ENCODE measurements at places on chromosomes 7 and 10. TPM values are rescaled to one million over a fixed set of nuclear protein-coding genes. Genes with fewer than 3 reads are reported as not detected.

Gene ANXA8
- not detected for total RNA-seq

Gene EMX2
- 2.5 TPM for total RNA-seq

Gene ITGA8
- 221 TPM for total RNA-seq

Gene RBM48
- total RNA-seq: 7.8 TPM

GRCh38 chr7:100464210-100464660, at the start of gene SPACDR:
Gene SPACDR, minus strand, starts transcription at chr7:100464260. Its CDS starts 235 bp downstream, at chr7:100464025.
- DNase-seq: no peak

DNA sequence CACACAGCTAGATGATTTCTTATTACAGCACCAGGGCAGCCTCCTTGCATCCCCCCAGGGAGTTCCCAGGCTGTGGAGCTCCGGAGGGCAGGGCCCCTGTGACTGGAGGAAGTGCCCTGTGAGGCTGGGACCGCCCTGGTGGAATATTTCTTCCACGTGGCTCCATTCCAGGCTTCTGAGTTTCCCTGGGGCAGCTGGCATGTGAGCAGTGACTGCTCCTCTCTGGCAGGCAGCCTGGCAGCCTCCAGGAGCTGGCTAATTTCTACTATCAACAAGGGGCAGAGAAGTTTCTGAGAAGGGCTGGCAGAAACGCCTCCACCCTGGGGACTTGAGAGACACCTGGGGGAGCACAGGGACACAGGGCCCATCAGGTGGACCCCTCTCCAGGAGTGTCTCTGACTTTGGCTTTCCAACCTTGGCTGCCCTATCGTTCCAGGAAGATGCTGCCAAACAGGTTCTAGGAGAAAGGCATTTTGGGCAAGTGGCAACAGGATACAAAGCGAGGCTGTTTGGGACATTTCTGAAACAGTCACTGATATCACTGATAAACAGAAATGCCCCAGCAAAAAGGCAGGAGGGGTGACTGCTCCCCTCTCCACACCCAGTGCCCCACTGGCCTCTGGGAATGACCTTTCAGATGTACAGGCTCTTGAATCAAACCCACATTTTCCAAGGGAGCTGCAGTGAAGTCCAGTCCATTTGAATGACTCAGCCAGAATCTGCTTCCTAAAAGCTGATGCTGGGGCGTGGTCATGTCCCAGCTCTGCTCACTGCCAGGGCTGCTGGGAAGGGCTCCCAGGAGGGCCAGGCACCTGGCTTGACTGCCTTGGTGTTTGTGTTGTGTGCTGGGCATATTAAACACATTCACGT, 16.1 kb downstream of the MYOF start:
- peak; percentile 93 for DNase-seq

DNA sequence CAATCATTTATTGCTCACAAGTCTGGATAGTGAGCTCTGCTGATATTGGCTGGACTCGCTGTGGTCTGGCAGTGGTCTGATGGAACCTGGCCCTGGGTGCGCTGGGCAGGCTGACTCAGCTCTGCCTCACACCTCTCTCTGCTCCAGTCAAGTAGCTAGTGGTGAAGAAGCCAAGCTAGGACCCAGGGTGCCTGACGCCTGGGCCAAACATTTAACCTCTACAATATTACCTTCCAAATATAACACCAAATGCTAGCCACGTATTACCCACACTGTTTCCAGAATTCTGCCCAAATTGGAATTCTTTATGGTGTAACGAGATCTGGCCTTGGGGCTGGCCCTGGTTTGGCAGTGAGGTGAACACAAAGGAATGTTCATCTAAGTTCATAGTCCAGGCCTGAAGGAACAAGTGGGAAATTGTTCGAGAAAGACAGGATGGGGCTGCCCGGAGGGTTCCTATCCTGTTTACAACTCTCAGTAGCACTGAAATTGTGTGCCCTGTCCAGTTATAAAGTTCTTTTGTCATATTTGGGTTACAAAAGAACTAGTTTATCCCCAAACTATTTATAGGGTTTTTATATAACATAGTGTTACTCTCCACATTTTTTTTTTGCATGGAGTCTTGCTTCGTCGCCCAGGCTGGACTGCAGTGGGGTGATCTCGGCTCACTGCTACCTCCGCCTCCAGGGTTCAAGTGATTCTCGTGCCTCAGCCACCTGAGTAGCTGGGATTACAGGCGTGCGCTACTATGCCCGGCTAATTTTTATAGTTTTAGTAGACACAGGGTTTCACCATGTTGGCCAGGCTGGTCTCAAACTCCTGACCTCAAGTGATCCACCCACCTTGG, 16.3 kb downstream of the OR2AE1 start:
- peak; percentile 89 for DNase-seq

GRCh38 chr7:138913783-138914182, 67.4 kb downstream of the KIAA1549 start:
- no peak for DNase-seq

Gene IKZF5
- 19.1 TPM for total RNA-seq

Gene NEUROD6
- total RNA-seq: not detected

DNA sequence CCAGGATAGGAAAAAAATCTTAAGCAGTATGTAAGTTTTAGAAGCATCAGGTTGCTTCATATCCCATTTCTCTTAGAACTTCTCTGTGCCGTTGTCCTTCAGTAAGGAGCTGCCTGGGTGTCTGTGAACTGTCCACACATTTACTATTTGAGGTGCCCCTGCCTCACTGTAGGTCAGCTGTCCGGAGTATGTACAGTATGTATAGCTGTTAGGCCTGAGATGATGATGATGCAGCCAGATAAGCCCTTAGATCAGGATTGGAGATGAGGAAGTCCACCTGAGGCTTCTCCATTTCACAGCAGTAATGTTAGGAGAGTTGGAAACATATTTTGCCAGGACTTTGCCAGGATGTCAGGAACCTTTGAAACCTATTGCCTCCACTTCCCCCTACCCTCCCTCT, 7.7 kb downstream of the NDUFB2 start:
- no peak for DNase-seq

GRCh38 chr10:119516381-119517234, 25.9 kb downstream of the RGS10 start:
- no peak for DNase-seq

DNA sequence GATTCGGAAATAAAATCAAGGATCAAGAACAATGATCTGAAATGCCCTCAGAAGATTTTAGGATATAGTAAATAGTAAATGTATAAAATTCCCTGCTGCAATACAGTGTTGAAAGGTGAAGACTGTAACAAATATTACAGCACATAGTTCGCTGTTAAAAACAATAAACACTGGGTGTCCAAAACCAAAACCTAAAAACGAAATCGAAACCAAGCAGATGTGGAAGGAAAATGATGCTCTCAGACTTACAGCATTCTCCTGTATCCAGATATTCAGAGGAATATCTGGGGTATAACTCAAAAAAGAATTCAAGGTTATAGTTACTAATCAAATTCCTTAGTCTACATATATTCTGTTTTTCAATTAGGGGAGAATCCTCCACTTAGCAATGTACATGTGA, 708.1 kb upstream of the PCDH15 start:
- DNase-seq: no peak

- no peak for DNase-seq
Measured at GRCh38 chr10:59366290-59366689, 3.9 kb upstream of the FAM13C start.

GRCh38 chr10:7164955-7165354, 245.9 kb downstream of the SFMBT2 start:
- DNase-seq: no peak

DNA sequence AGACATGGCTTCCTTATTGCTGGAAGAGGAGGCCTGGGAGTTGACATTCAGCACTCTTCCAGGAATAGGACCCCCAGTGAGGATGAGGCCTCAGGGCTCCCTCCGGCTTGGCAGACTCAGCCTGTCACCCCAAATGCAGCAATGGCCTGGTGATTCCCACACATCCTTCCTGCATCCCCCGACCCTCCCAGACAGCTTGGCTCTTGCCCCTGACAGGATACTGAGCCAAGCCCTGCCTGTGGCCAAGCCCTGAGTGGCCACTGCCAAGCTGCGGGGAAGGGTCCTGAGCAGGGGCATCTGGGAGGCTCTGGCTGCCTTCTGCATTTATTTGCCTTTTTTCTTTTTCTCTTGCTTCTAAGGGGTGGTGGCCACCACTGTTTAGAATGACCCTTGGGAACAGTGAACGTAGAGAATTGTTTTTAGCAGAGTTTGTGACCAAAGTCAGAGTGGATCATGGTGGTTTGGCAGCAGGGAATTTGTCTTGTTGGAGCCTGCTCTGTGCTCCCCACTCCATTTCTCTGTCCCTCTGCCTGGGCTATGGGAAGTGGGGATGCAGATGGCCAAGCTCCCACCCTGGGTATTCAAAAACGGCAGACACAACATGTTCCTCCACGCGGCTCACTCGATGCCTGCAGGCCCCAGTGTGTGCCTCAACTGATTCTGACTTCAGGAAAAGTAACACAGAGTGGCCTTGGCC, 4.3 kb downstream of the PGAM2 start:
- peak; percentile 67 for DNase-seq

DNA sequence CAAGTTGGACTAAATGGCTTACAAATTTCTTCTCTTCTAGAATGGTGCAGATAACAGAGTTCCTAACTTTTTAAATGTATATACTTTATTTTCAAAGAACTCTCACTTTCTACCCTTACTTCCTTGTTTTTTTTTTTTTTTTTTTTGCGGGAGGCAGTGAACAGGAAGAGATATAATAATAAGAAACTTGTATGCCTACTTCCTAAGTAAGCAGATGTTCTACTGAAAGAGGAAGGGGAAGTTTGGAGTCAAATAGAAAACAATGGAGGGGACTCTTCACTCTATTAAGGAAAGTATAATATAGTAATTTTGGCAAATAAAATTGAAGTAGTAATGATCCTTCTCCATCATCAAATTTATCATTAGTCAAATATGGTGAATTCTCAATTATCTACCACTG, 754.0 kb downstream of the KCNMA1 start:
- no peak for DNase-seq

Gene CAV2
- total RNA-seq: 102 TPM

GRCh38 chr7:103132995-103133688, 15.8 kb downstream of the NAPEPLD start:
- DNase-seq: no peak

- peak; percentile 44 for DNase-seq
Measured at GRCh38 chr10:124737221-124737620, 7.0 kb downstream of the FAM53B start.

GRCh38 chr7:44386139-44386913, 60.9 kb upstream of the CAMK2B start:
- DNase-seq: no peak

DNA sequence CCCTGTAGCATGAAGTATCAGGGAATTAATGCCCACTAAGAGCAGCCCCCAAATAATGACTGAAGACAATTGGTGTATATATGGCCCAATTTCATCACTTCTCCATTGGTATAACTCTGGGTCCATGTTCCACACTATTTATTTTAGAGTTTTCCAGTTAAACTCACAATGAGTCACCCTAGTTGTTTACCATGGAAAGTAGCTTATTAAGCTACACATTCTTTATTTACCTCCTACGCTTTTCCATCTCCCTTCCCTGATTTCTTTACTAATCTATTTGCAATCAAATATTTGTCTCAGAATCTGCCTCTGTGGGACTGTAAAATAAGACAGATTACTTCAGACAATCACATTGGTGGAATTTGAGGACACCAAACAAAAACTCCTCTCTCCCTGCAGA, 655.6 kb downstream of the SORCS1 start:
- no peak for DNase-seq

DNA sequence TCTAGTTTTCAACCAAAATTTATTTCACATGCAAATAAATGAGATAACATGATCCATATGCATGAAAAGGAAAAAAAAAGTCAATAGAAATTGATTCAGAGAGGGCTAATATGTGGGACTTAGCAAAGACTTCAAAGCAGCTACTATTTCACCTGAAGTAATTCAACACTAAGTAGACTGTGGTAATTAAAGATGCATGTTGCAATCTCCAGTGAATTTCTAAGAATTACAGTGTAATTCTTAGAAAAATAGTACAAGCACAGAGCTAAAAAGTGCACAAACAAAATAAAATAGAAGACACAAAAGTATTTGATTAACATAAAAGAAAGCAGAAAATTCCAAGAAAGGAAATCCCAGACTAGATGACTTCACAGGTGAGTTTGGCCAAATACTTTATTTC, 25.7 kb downstream of the GPR22 start:
- no peak for DNase-seq

Gene SAMD9
- 10.3 TPM for total RNA-seq

Gene IL15RA
- total RNA-seq: 20.9 TPM

Gene IL6
- total RNA-seq: 65.6 TPM

- no peak for DNase-seq
Measured at GRCh38 chr7:94525923-94526322, 16.3 kb downstream of the CASD1 start.

- DNase-seq: no peak
Measured at GRCh38 chr7:55570939-55571338, 1.4 kb downstream of the VOPP1 start.

DNA sequence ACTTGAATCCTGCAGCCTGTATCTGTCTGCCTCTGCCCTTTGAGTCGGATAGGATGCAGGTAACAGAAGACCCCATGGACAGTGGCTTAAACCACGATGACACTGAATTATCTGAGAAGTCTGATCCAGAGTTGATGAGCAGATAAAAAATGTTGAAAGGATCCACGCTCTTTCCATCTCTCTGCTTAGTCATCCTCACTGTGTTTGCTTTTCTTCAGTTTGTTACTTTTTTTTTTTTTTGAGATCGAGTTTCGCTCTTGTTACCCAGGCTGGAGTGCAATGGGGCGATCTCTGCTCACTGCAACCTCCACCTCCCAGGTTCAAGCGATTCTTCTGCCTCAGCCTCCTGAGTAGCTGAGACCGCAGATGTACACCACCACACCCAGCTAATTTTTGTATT, 36.9 kb upstream of the GOLGA7B start:
- DNase-seq: no peak

DNA sequence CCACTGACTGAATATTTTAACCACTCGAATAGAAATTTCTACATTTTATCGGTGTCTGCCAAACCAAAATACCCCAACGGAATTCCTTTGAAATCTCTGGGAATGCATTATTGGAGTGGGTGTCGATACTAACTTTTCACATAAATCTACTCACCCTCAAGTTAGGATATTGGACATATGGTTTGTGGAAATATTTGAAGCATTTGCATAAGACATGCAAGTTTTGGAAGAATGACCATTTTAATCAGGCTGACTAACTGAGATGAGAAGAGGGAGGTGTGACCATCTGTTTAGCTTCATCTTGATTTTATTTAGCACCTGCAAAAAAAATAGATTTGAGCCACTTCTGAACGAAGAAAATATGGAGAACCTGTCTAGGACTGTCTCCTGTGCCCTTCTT, 61.2 kb downstream of the KLF6 start:
- no peak for DNase-seq

Gene DPYSL4
- 1.4 TPM for total RNA-seq

Gene USP6NL
- total RNA-seq: 11.2 TPM

- DNase-seq: no peak
Measured at GRCh38 chr7:105105579-105105978, 91.6 kb downstream of the KMT2E start.

DNA sequence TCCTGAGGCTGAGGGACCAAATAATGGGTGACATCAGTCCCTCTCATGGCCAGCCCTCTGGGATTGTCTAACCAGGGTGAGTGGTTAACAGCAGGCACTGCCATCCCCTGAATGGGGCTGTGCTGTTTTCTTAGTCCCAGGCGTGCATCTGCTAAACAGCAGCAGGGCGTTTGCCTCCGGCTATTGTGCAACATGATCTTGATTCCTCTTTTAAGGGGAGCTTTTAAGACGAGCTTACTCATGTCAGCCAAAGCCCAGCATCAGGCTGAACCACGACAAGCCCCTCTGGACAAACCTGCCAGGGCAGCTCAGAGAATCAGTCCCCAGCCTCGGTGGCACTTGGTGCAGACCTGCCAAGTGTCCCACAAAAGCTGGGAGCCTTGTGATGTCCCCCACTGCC, 16.2 kb upstream of the IGFBP3 start:
- no peak for DNase-seq

Measured in posterior vena cava (tissue), 2 donors.